ENCODE measurements at places on chromosomes 4 and X.

- no peak for DNase-seq
Measured at GRCh38 chr4:73607375-73608033, 12.7 kb downstream of the RASSF6 start.

- DNase-seq = no peak
Measured at GRCh38 chr4:20356565-20356964, 104.9 kb downstream of the SLIT2 start.

DNA sequence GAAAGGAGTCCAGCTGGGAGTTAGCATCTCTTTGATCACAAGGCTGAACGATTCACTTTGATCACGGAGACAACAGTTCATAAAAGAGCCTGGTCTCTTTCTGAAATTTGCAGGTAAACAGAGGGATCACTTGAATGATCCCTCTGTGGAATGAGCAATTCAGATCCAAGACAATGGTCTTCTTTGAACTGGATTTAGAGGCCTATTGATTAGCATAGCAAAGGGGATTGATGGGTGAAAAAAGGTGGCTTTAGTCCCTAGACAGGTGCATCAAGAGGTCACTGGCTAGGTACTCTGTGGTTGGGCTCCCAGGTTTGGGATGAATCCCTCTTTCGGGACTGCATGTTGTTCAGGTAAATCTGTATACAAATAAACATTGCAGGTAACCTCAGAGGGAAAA is 223.8 kb upstream of the TAPT1 start:
- DNase-seq = no peak

GRCh38 chr4:136909626-136910025 is 622.7 kb downstream of the PCDH18 start:
- DNase-seq = no peak

DNA sequence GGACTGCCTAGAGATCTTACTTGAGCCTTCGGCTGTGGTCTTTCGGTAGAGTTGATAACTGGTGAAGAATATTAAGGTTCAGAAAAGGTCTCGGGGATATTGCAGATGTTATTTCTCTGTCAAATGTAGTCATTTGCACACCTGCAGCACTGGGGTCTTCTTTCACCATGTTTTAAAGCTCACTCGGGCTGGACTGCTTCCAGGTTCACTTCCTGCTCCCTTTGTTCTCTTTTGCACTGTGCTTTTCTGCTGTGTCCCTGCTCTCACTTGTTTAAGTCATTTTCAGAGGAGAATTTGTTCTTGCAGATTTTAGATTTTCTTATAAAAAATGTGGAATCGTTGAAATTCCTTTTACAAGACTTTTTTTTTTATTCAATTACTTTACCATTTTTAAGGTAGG is 68.5 kb downstream of the BMPR1B start:
- DNase-seq = no peak

DNA sequence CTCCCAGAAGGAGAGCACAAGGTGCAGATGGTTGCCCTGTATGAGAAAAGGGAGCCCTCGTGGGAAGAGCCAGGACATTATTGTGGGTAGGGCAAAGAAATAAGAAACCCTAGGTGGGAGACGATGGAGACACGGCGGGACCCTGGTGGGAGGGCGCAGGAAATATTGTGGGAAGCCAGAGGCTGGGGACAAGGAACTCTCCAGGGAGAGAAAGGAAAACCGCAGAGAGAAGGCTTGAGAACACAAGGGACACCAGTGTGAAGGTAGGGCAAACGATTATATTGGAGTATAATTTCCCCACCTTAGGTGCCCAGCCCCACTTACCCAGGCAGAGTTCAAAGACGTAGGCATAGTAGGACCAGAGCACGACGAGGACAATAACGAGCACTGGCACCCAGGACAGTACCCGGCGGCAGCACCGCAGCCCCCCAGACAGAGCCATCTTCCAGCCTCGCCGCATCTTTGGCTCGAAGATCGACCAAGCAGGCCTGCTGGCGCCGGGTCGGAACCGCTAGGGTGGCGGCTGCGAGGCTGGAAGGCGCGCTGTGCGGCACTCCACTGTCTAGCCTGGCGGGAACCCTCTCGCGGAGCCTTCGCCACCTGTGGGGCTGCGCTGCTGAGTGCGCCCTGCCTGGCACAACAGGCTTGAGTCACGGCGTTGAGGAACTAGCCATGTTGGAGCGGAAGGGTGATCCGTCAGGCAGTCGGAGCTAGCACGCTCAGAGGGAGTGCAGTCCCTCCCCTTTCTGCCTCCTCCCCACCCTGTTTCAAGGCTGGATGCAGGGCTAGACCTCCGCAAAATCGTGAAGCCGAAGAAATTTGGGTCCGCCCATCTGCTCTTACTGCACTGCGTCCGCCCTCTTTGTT is at the start of gene ZDHHC15:
TSS of gene ZDHHC15 (minus strand) at position 473 of the 867 bp plus-strand sequence. CDS start at position 460, 13 bp downstream.
- DNase-seq = no peak

DNA sequence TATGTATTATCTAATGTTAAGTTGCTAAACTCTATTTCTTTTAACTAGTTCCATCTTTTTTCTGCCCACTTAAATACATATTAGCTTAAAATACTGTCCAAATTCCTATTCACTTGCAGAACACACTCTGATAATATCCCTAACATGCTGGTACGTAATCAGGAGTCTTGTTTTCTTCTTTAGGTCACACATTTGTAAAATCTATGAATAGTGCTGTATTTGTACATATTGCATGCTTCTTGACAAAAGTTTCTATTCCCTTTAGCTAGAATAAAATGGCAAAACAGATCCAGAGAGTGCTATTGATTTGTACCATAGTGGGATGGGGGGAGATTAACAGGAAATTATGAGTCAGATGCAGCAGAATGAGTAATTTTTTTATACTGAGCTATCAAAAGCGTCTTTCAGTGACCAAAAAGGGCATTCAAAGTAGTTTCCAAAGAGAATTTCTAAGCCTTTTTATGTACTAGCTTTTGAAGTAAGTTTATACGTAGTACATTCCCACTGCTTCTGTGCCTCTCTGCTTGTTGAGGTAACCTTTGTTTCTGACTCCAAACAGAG is 126.5 kb downstream of the PTPN13 start:
- no peak for DNase-seq

DNA sequence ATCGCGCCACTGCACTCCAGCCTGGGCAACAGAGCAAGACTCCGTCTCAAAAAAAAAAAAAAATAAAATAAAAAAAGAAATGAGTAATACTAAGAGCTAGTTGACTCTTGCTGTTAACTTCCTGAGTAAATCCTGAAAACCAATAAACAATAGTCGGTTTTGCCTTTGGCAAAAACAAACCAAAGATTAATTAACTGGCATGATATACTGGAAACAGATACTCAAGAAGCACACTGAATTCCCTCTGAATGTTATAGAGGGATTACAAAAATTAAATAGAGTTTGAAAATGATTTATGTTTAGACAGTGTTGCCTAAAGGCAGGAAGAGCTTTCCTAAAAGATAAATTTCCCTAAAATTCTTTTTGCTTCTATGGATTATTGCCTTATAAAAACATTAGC is 1702.3 kb downstream of the STIM2 start:
- no peak for DNase-seq

DNA sequence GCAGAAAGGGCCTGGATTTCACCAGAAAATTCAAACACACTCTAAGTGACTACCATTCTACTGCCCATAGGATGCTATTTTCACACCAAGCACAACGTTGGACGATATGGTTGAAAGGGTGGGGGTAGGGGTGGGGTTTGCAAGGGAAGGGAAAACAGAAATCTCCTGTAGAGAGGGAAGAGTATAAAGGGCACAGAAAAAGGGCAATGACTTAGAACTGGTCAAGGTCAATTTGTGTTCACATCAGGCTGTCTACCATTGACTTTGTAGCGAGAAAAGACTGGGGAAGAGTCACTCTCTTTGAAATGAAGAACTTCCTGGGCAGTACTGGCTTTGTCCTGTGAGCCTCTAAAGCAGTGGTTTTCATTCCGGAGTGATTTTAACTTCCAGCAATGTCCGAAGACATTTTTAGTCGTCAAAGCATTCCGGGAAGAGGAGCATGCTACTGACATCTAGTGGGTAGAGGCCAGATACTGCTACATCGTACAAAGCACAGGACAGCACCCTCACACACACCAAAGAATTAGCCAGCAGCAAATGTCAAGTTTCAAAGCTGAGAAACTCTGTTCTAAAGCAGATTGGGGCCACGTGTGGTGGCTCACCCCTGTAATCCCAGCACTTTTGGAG is 48.4 kb upstream of the SLC7A3 start:
- peak; percentile 14 for DNase-seq

GRCh38 chrX:147173594-147173993 is 359.1 kb upstream of the CXorf51A start:
- DNase-seq = no peak

GRCh38 chrX:21711848-21712197 is 46.1 kb downstream of the SMPX start:
- DNase-seq = no peak

- DNase-seq = peak; percentile 6
Measured at GRCh38 chrX:11137543-11138139, 26.5 kb downstream of the HCCS start.

DNA sequence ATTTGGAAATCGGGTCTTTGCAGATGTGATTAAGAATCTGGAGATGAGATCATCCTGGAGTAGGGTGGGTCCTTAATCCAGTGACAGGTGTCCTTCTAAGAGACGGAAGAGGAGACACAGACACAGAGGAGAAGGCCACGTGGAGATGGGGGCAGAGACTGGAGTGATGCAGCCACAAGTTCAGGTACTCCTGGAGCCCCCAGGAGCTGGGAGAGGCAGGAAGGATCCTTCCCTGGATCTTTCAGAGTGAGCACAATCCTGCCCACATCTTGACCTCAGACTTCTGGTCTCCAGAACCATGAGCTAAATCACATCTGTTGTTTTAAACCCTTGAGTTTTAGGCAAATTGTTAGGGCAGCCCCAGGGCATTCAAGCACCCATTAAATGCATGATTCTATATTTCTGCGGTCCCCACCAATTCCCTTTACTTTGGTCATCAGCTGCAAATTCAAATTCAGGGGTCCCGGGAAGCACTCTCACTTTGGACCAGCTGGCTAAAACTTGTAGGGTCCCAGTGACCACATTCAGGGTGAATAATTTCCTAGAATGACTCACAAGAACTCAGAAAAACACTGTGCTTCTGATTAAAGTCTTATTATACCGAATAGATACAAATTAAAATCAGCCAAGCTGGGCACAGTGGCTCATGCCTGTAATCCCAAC is 12.8 kb upstream of the AKAP17A start:
- no peak for DNase-seq

DNA sequence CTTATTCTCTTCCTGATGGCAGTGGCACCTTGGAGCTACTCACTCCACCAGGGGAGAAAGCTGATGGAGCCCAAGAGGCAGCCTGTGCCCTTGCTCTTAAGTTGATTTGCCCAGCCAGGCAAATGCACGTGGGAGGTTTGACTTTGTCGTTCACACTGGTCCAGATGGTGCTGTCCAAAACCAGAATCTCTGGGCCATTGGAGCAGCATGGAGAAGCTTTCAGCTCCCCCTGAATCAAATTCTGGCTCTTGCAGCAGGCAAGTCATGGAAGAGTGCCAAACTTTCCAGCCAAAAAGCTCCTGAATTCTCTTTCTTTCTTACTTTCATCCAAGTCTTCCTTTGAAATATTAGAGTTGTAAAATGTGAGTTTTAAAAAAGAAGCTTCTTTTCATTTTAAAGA is 970.4 kb downstream of the RPA4 start:
- no peak for DNase-seq

- DNase-seq = no peak
Measured at GRCh38 chr4:103786593-103786992, 66.8 kb upstream of the TACR3 start.

GRCh38 chrX:132737743-132738142 is 220.7 kb downstream of the HS6ST2 start:
- no peak for DNase-seq

- peak; percentile 23 for DNase-seq
Measured at GRCh38 chr4:89486042-89486441, 178.4 kb upstream of the GPRIN3 start.

GRCh38 chr4:173424899-173425805 is 26.2 kb upstream of the SCRG1 start:
- DNase-seq = no peak

DNA sequence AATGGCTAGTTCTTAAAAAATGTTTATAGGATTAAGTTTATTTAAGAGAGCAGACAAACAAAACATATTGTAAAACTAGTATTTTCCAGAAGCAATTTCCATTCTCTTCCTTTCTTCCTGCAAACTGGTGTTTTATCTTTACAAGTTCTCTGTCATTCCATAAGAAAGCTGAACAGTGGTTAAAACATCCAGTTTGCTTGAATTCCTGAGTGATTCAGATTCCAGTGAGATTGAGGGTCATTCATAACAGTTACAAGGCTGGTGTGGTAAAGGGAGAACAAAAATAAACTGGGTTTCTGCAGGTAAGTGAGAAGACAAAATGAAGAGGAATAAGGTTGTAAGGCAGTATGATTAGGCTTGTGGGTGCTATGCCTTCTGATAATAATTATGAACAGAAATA is 544.8 kb upstream of the DIPK2B start:
- DNase-seq = no peak

DNA sequence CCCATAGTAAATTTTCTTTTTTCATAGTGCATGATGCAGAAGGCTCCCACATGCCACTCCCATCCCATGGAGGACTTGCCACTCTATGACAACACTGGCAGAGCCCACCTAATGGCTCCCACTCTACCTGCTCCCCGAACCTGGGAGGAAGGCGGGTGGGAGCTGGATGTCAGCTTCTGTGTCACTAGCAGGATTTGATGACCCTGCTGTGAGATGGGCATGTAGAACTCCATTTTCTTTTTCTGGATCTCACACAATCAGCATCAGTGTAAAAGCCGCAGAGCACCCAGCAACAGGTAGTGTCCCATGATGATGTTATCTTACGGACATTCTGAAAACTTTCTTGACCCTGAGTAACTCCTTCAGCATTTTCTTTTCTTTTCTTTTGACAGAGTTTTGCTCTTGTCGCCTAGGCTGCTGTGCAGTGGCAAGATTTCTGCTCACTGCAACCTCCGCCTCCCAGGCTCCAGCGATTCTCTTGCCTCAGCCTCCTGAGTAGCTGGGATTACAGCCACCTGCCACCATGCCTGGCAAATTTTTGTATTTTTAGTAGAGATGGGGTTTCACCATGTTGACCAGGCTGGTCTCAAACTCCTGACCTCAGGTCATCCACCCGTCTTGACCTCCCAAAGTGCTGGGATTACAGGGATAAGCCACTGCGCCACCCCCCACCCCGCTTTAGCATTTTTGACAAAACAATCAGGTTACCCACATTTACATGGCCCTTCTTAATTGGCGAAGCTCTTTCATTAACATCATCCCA is 15.0 kb upstream of the ADH1A start:
- no peak for DNase-seq

DNA sequence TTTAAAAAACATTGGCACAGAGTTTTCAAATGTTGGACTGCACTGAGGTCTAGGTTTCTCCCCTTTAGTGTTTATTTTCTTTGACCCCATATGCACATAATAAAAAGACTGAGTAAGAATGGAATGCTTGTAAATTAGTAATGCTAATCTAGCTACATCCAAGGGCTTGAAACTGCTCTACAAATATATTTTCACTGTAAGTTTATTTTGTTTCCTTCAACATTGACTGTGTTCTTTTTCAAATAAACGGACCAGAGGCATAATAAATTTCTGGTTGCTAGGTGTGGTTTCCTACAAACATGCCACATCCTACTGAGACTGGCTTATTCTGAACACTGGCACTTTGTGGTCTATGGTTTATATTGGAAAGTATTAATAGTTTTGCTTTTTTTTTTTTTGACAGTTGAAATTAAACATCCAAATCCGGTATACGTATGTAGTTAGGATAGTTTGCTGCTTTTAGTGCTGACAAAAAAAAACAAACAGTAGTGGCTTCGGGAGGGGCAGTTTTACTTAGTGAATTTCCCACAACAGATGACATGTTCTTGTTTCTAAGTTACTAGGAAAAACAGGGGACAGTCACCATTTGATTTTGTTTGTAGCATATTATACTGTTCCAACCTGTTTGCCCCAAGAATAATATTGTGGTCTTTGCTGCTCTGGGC is 13.2 kb downstream of the CA5B start:
- DNase-seq = no peak

GRCh38 chr4:60175241-60175640 is 1024.9 kb upstream of the ADGRL3 start:
- DNase-seq = no peak

All from HuH-7 (cell line).